ENCODE measurements at places on chromosomes 16 and 17.
A peak's percentile ranks its signal among the peaks of the same experiment; 100 is the strongest.

GRCh38 chr17:8574687-8575086, 55.8 kb downstream of the MYH10 start:
- DNase-seq = no peak

- no peak for DNase-seq
Observed at GRCh38 chr17:6681671-6682070, 30.1 kb downstream of the C17orf100 start.

GRCh38 chr16:28304214-28304613, 11.9 kb downstream of the SBK1 start:
- no peak for DNase-seq

DNA sequence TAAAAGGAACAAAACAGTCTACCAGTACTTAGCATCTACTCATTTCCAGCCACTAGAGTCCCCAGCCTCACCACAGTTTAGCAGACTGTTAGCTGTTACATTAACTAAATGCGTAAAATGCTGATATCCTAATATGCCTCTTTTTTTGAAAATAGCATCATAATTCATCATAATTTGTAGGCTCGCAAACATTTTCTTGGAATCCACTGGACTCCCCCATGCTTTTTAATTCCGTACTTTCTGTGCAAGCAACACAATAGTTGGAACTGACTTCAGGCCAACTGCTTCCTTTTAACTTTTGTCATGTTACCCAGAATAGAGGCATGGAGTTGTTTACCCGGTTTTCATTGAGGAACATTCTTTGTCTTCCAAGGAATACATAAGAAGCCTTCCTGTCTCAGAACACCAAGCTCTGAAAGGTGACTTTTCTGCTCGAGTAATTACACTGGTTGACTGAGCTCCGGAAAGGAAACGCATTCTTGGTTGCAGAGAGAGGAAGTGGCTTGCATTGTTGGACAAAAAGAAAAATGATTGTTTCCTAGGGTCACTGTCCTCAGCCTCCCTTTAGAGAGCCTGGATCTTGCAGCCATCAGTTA, 30.9 kb upstream of the SEC14L1 start:
- peak; percentile 47 for DNase-seq

DNA sequence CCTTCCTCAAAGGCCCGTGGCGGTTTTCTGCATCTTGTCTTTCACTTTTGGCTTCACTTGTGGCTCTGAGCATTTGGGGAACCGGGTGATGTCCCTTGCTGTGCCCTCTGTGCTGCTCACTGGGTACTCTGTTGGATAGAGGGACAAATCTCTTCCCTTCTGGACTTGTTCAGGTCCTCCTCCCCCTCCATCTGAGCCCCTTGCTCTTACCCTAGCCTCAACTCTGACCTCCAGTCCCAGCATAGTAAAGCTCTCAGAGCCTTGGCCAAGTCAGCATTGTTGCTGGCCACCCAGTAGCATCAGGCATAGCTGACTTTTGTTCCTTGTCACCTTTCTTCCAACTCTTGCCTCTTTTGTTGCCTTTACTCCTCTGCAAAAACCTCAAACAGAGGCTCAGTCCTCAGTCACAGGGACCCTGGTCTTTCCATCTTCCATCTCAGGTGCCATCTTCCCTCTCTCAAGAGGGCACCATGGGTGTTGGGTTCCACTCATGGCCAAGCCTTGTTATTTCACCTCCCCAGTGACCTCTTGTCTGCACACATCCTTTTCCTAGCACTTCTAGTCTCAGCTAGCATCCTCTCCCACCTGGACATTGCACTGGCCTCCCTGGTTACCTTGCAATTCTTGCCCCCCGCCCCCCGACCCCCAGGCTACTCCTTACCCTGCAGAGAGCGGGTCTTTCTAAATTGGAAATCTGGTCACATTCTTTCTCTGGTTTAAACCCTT, 393 bp upstream of the PSMB10 start:
- no peak for DNase-seq

GRCh38 chr17:11921296-11921695, 76.0 kb downstream of the ZNF18 start:
- DNase-seq = no peak

DNA sequence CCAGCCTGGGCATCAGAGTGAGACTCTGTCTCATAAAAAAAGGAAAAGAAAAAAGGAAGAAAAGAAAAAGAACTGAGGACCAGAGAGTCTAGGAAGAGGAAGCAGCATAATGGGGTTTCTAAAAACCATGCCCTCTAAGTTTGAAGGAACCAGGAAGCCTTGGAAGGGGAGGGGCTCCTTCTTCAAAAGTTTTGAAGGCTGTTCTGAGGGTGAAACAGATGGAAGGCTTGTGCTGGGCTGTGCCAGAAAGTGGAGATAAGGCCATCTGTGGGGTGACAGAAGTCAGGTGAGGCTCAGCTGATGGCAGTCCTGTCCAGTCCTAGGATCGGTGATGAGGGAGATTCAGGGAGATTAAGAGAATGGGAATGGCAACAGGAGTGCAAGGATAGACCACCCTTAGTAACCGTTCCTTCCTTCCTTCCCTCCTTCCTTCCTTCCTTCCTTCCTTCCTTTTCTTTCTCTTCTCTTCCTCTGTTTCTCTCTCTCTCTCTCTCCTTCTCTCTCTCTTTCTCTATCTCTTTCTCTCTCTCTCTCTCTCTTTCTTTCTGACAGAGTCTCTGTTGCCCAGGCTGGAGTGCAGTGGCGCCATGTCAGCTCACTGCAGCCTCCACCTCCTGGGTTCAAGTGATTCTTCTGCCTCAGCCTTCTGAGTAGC, 182.6 kb downstream of the NTN1 start:
- DNase-seq = no peak

DNA sequence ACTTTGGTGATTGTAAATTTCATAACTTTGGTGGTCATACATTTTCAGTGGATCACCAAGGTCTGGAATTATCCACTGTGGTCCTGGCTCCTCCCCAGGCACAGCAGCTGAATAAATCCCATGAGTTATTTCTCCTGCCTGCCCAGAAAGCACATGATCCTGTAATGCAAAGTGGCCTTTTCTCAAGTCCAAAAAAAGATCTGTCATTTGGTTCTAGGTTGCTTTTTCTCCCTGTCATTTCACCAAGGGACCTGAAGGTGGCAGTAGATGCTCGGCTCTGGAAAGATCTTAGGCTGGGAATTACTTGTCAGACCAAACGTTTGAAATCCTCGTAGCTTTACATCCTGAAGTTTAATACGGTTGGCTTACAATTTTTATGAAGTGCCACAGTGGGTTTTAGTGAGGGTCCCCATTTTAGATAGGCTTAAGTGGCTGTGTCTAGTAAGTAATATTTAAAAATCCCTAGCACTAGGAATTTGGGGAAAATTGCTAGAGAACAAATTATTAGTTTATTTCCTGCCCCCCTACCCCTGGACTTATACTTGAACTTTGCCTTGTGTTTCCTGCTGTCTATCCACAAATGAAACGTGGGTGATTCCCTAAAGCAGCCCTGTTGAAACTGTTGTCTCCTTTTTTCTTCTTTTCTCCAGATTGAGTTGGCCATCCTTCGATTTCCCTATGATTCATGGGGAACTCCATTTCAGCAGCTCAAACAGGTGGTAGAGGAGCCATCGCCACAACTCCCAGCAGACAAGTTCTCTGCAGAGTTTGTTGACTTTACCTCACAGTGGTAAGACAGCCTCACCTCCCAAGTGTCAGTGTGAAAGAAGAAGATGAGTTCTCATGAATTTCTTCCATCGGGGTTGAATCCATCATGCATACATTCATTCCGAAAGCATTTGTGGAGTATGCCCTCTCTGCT, 111.7 kb downstream of the MAP2K6 start:
- DNase-seq = no peak

- no peak for DNase-seq
Observed at GRCh38 chr16:30064729-30065101, 845 bp upstream of the ALDOA start.
